Activated B cell treated with CpG ODN at 0.5 μM for 24 hours (primary cell): ENCODE measurements at places on chromosomes 5 and 9. TPM values are rescaled to one million over a fixed set of nuclear protein-coding genes. Genes with fewer than 3 reads are reported as not detected.

DNA sequence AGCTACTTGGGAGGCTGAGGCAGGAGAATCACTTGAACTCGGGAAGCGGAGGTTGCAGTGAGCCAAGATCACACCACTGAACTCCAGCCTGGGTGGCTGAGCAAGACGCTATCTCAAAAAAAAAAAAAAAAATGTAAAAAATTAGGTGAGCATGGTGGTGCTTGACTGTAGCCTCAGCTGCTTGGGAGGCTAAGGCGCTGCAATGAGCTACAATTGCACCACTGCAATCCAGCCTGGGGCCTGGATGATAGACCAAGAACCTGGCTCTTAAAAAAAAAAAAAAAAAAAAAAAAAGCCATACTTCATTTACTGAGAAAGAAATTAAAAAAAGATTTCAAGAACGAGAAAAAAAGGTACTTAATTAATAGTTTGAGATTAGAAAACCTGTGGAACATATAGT lies 62.1 kb downstream of the SVEP1 start:
- H3K27me3 ChIP-seq, result peaks cover under 1% of the 10 kb centered on the region
- no peaks in the 10 kb centered on the region for H3K4me1 ChIP-seq
- no peak for DNase-seq
- H3K27ac ChIP-seq, result no peak overlapping the region

DNA sequence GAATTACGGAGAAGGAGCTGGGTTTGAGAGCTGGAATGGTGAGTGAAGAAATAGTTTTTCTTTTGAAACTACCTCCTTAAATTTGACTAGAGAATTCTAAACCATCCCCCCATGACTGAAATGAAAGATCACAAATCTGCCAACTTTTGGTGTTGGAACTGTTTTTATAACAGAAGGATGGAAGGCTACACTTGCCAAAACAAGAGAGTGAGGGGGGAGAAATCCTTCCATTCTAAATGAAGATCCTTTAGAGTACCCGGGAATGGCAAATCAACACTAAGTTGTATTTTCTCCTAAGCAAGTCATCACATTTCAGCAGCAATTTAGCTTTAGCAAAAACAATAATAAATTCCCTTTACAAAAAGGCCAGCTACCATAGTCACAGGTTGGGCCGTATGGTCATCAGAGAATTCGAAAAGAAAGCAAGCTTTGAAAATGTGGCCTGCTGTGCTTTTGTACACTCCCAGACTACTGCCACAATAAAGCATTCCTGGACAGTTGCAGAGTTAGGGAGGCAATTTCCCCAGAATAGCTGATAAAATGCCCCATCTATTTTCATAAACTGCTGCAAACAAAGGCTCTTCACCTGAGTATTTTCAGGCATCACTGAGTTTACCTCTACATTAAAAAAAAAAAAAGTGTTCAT lies 25.0 kb upstream of the FREM1 start:
- no peaks in the 10 kb centered on the region for H3K36me3 ChIP-seq
- DNase-seq, result no peak
- H3K27me3 ChIP-seq, result no peaks in the 10 kb centered on the region

The PHF19 gene
- 50.2 and 55.3 TPM in 2 replicates for total RNA-seq

- no peak overlapping the region for H3K27ac ChIP-seq
- DNase-seq, result no peak
- peaks cover 9% of the 10 kb centered on the region for H3K36me3 ChIP-seq
- H3K4me1 ChIP-seq, result peaks cover 42% of the 10 kb centered on the region
- H3K4me3 ChIP-seq, result no peak overlapping the region
Measured at GRCh38 chr5:78888580-78889368, 96.3 kb downstream of the ARSB start.

GRCh38 chr5:113965225-113965624 lies 396.6 kb upstream of the KCNN2 start:
- no peaks in the 10 kb centered on the region for H3K4me1 ChIP-seq
- H3K4me3 ChIP-seq, result no peak overlapping the region
- no peak overlapping the region for H3K27ac ChIP-seq
- no peaks in the 10 kb centered on the region for H3K27me3 ChIP-seq

- H3K4me1 ChIP-seq, result peaks cover 65% of the 10 kb centered on the region
- no peaks in the 10 kb centered on the region for H3K27me3 ChIP-seq
- no peak overlapping the region for H3K4me3 ChIP-seq
- no peak overlapping the region for H3K27ac ChIP-seq
- no peak for DNase-seq
Measured at GRCh38 chr5:173893192-173893561, 5.0 kb downstream of the CPEB4 start.

The CLIC3 gene
- total RNA-seq, result not detected in 2 replicates

- H3K27ac ChIP-seq, result no peak overlapping the region
- peaks cover 37% of the 10 kb centered on the region for H3K4me1 ChIP-seq
- DNase-seq, result no peak
- H3K27me3 ChIP-seq, result no peaks in the 10 kb centered on the region
Measured at GRCh38 chr5:172872997-172873491, 39.0 kb downstream of the ERGIC1 start.

The ECM2 gene
- total RNA-seq, result not detected in 2 replicates

DNA sequence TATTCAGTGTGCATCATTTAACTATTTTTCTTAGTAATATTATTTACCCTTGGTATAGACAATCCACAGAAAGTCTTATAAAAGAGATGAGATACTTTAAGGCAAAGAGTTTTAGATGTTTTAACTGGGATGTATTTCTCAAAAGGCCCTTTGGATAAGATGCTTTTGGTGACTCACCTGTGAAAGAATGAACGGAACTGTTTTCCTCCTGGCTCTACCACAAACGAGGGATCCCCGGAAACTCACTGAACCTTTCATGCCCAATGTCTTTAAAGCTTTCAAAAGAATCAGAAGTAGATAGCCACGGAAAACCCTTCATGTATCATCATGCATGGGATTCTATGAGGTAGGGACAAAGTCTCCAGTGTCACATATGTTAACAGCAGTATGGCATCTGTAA lies 1.6 kb downstream of the ZNF782 start:
- peaks cover 52% of the 10 kb centered on the region for H3K4me1 ChIP-seq
- H3K4me3 ChIP-seq, result peak overlapping the region; percentile 100
- no peak for DNase-seq
- peaks cover 20% of the 10 kb centered on the region for H3K36me3 ChIP-seq
- H3K27ac ChIP-seq, result no peak overlapping the region

- H3K27me3 ChIP-seq, result no peaks in the 10 kb centered on the region
- H3K27ac ChIP-seq, result no peak overlapping the region
- DNase-seq, result no peak
- no peaks in the 10 kb centered on the region for H3K36me3 ChIP-seq
Measured at GRCh38 chr9:108180541-108180940, 675.2 kb downstream of the ACTL7B start.

GRCh38 chr5:128645581-128645980 lies 107.5 kb upstream of the FBN2 start:
- no peaks in the 10 kb centered on the region for H3K27me3 ChIP-seq
- no peak overlapping the region for H3K27ac ChIP-seq
- H3K4me3 ChIP-seq, result no peak overlapping the region
- no peaks in the 10 kb centered on the region for H3K36me3 ChIP-seq

The ZNF354C gene
- 6.3 and 7.1 TPM in 2 replicates for total RNA-seq

DNA sequence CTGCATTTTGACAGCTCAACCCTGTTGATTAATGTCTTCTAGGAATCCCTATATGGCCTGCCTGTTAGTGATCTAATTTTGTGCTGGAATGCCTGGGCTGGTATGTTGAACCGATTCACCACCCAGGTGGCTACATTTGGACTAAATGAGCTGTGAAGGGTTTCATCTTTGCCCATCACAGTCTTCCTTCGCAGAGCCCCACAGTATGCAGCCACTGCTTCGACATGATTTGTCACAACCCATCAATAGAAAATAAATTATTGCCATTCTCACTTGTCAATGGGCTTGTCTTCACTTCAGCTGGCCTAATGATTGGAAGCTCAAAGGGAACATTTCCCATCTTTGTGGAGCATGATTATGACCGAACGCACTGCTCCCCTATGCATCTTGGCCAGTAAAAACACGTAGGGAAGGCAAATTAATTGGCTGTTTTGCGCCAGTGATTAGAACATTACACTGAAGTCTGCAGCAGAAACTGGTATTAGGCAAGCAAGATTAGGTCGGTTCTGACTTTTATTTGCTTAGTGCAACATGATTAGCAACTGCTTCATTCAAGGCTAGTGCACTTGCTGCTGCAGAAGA lies 408.5 kb downstream of the KIAA0825 start:
- H3K36me3 ChIP-seq, result no peaks in the 10 kb centered on the region
- H3K4me3 ChIP-seq, result no peak overlapping the region
- H3K4me1 ChIP-seq, result no peaks in the 10 kb centered on the region

DNA sequence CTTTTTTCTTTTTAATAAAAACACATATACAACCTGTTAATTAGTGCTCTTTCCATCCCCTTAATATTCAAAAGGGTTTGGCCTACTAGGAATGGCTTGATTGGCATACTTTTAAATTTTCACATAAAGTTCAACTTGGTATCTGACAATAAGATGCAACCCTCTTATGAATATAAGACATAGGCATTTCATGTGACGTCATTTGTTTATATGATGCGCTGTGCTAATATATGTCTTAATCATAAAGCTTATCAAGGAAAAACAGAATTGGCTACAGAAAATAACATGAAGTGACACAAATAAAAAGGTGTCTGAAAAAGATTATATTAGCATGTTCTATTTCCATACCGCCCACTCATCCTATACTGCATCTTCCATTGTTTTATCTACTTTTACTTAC lies 1642.4 kb downstream of the EFNA5 start:
- no peak overlapping the region for H3K4me3 ChIP-seq
- DNase-seq, result no peak
- no peaks in the 10 kb centered on the region for H3K36me3 ChIP-seq

The FGD3 gene
- total RNA-seq, result 46.5 and 61.9 TPM in 2 replicates

The FABP6 gene
- not detected in 2 replicates for total RNA-seq

DNA sequence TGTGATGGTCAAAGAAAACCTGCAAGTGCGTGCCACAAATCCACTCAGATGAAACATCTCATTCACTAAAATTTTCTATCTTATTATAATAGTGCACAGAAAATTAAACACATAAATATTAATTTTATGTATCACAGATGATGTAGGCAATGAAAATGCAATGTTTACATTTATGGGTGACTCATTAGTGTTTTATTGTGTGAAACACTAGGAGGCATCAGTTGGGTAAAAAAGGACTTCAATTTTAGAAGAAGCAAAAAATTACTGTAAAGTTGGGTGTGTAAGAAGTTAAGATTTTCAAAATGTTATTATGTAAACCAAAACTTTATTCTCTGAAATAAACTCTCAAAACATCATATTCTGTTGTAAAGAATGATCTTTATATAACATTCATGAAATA lies 4.0 kb downstream of the MEF2C start:
- DNase-seq, result no peak
- peaks cover 64% of the 10 kb centered on the region for H3K36me3 ChIP-seq
- H3K27me3 ChIP-seq, result no peaks in the 10 kb centered on the region
- H3K4me3 ChIP-seq, result peak overlapping the region; percentile 62
- peaks cover 48% of the 10 kb centered on the region for H3K4me1 ChIP-seq
- no peak overlapping the region for H3K27ac ChIP-seq

DNA sequence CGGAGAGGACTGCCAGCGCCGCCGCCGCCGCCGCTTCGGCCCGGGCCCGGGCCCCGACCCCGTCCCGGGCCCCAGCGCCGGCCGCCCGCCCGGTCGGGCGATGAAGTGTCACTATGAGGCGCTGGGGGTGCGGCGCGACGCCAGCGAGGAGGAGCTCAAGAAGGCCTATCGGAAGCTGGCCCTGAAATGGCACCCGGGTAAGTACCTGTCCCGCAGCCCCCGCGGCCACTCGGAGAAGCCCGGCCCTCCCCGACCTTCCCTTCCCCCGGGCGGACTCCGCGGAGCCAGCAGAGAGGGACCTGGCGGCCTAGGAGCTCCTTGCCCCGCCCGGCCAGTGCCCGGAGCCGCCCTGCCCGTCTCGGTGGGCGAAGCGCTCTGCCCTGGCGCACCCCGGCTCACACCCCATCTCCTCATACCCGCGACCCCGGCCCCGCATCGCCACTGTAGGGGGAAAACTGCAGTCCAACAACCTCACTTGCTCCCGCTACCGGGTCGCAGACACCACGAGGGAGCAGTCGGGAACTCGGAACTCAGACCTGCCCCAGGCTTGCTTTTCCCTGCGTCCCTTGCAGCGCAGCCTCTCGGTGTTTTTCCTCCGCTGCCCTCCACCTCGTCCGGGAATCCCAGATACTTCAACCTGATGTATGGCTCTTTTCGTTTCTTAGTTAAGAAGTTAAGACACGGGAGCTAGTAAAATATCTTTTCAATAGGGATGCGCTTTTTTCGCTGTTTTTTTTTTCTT lies 532 bp downstream of the DNAJC21 start:
- peaks cover 31% of the 10 kb centered on the region for H3K4me1 ChIP-seq
- H3K36me3 ChIP-seq, result peaks cover 32% of the 10 kb centered on the region
- no peaks in the 10 kb centered on the region for H3K27me3 ChIP-seq
- DNase-seq, result peak; percentile 73
- H3K4me3 ChIP-seq, result peak overlapping the region; percentile 97

- no peak overlapping the region for H3K4me3 ChIP-seq
- H3K27ac ChIP-seq, result no peak overlapping the region
- H3K4me1 ChIP-seq, result peaks cover 2% of the 10 kb centered on the region
- no peaks in the 10 kb centered on the region for H3K27me3 ChIP-seq
- no peaks in the 10 kb centered on the region for H3K36me3 ChIP-seq
Measured at GRCh38 chr9:41229408-41230401, 40.6 kb upstream of the ZNG1F start.

- no peaks in the 10 kb centered on the region for H3K27me3 ChIP-seq
- peak overlapping the region; percentile 98 for H3K4me3 ChIP-seq
- peak; percentile 82 for DNase-seq
- peaks cover 49% of the 10 kb centered on the region for H3K36me3 ChIP-seq
- H3K27ac ChIP-seq, result peak overlapping the region; percentile 98
Measured at GRCh38 chr5:180831139-180832093, 28.8 kb upstream of the MGAT1 start.

The C9 gene
- not detected in 2 replicates for total RNA-seq

The HSPA4 gene
- total RNA-seq, result 152 and 162 TPM in 2 replicates

- no peak for DNase-seq
- no peak overlapping the region for H3K4me3 ChIP-seq
- no peaks in the 10 kb centered on the region for H3K36me3 ChIP-seq
- H3K27me3 ChIP-seq, result peaks cover 69% of the 10 kb centered on the region
- H3K4me1 ChIP-seq, result peaks cover 33% of the 10 kb centered on the region
Measured at GRCh38 chr5:141879941-141880738, 1.9 kb upstream of the PCDH1 start.

The TEX48 gene
- total RNA-seq, result not detected in 2 replicates

- no peaks in the 10 kb centered on the region for H3K27me3 ChIP-seq
- no peaks in the 10 kb centered on the region for H3K4me1 ChIP-seq
- no peak for DNase-seq
- no peak overlapping the region for H3K4me3 ChIP-seq
- no peak overlapping the region for H3K27ac ChIP-seq
Measured at GRCh38 chr5:66653325-66653724, 57.1 kb downstream of the MAST4 start.

GRCh38 chr5:130055572-130055971 lies 151.3 kb downstream of the CHSY3 start:
- no peak overlapping the region for H3K4me3 ChIP-seq
- no peaks in the 10 kb centered on the region for H3K36me3 ChIP-seq
- no peaks in the 10 kb centered on the region for H3K4me1 ChIP-seq
- H3K27ac ChIP-seq, result no peak overlapping the region

GRCh38 chr5:140554454-140554853 lies 2.8 kb downstream of the SRA1 start:
- no peaks in the 10 kb centered on the region for H3K27me3 ChIP-seq
- H3K36me3 ChIP-seq, result peaks cover 58% of the 10 kb centered on the region
- H3K4me1 ChIP-seq, result peaks cover 54% of the 10 kb centered on the region

The TAF11L5 gene
- total RNA-seq, result not detected in 2 replicates

The TUT7 gene
- total RNA-seq, result 43.8 and 50.4 TPM in 2 replicates
